Lung (tissue), 17 donors: ENCODE measurements at places on chromosomes 4 and X. TPM values are rescaled to one million over a fixed set of nuclear protein-coding genes. Genes with fewer than 3 reads are reported as not detected.

Gene USP38
- total RNA-seq: 26.0 TPM

Gene SORCS2
- 2.7 TPM for total RNA-seq

DNA sequence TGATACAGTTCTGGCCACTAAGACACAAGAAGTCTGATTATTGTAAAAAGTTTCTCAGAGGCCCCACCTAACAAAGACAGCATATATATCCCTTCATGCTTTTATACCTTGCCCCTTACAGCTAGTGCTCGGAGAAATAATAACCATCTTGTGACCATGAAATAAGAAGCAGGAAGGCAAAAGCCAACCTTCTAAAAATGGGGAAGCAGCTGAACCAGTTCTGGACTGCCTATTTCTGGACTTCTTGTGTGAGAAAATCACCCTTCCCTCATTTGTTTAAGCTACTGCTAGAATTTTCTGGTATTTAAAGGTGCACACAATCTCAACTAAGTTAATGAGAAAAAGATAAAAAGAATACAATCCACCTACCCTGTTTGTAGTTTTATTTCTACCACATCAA lies 87.5 kb downstream of the CNOT6L start:
- H3K4me1 ChIP-seq: no peaks in the 10 kb centered on the region
- H3K27me3 ChIP-seq: no peaks in the 10 kb centered on the region
- no peak overlapping the region for H3K4me3 ChIP-seq
- no peak overlapping the region for H3K27ac ChIP-seq
- no peak for DNase-seq

Gene LONRF3
- 22.5 TPM for total RNA-seq

Gene KDR
- total RNA-seq: 43.9 TPM

DNA sequence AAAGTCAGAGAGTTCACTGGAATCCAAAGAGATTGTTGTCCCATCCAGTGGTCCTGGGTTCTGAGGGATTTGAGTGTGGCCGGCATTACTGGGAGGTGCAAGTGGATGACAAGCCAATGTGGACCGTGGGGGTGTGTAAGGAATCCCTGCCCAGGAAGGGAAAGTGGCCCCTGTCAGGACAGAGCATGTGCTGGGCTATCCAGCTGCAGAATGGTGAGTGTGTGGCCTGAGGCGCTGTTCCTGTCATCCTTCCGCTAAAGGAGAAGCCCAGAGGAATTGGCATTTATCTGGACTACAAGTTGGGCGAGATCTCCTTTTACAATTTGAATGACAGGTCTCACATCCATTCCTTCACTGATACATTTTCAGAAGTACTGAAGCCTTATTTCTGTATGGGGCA lies 20.4 kb upstream of the TRIM60 start:
- H3K4me3 ChIP-seq: no peak overlapping the region
- no peak for DNase-seq
- H3K36me3 ChIP-seq: no peaks in the 10 kb centered on the region
- no peaks in the 10 kb centered on the region for H3K4me1 ChIP-seq
- no peaks in the 10 kb centered on the region for H3K27me3 ChIP-seq

GRCh38 chr4:141395246-141395830 lies 174.6 kb downstream of the ZNF330 start:
- no peaks in the 10 kb centered on the region for H3K36me3 ChIP-seq
- no peak overlapping the region for H3K27ac ChIP-seq
- H3K4me3 ChIP-seq: no peak overlapping the region
- no peaks in the 10 kb centered on the region for H3K4me1 ChIP-seq

DNA sequence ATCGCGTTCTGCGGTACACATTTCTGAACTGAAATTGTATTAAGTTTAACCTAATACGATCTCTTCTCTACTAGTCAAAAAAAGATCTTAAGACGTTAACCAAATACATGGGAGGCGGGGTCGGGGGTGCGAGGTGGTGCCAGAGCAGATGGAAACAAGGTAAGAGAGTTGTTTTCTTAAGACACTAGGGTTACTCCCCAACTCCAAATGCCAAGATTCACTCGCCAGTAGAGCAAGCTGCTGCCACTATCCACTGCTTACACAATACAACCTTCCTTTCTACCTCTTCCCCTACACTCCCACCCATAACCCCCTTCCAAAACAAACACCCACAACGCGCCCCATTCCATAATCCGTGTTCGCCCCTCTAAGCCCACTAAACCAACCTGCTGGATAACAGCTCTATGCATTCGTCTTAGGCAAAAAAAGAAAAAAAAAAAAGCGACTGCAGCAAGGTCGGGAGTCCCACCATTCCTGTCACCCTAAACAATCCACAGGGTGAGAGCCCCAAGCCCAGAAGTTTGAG lies 1.3 kb downstream of the LCORL start:
- no peaks in the 10 kb centered on the region for H3K27me3 ChIP-seq
- H3K36me3 ChIP-seq: no peaks in the 10 kb centered on the region
- H3K27ac ChIP-seq: peak overlapping the region; percentile 21
- peak overlapping the region; percentile 89 for H3K4me3 ChIP-seq
- H3K4me1 ChIP-seq: peaks cover 8% of the 10 kb centered on the region
- no peak for DNase-seq

DNA sequence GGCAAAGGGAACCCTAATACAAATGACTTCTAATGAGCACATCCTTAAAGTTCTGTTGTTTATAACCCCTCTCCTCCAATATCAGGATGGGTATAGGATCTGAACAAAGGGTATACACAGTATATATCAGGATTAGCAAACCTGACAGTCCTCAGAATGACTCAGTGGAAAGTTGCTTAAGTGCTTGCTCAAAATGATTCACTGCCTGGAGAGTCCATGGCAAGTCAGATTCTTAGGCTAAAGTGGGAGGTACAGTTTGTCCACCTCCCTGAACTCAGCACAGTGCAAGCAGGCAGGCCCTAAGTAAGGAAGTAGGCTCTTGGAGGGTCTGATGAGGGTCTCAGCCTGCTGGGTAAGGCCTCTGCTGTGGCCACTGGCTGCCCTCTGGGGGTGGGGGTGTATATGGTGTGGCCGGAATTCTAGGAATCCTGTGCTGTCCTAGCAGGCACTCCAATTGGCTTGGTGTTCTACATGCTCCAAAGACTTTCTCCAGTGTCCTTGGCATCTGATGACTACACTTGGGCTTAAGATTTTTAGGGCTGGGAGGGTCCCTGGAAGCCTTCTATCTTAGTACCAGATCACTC lies 54.3 kb downstream of the CHRDL1 start:
- H3K27me3 ChIP-seq: peaks cover 18% of the 10 kb centered on the region
- H3K4me3 ChIP-seq: no peak overlapping the region
- H3K36me3 ChIP-seq: no peaks in the 10 kb centered on the region
- no peaks in the 10 kb centered on the region for H3K4me1 ChIP-seq
- no peak overlapping the region for H3K27ac ChIP-seq
- DNase-seq: no peak

Gene TMSB15B
- total RNA-seq: 1.7 TPM
